ENCODE measurements at places on chromosomes 7 and 10. TPM values are rescaled to one million over a fixed set of nuclear protein-coding genes. Genes with fewer than 3 reads are reported as not detected.

Gene LRIT1
- not detected for total RNA-seq

Gene EEPD1
- 0.37 TPM for total RNA-seq

Gene OPN4
- total RNA-seq: not detected

Gene NAT16
- total RNA-seq: not detected

Gene CRYGN
- not detected for total RNA-seq

Gene CDK6
- total RNA-seq: 89.8 TPM

Gene GIMAP8
- not detected for total RNA-seq

Gene FGL2
- not detected for total RNA-seq

Gene PLEKHS1
- not detected for total RNA-seq

Gene GPR15LG
- total RNA-seq: not detected

Gene LRRC4
- not detected for total RNA-seq

Gene TWIST1
- 16.1 TPM for total RNA-seq

Gene MNX1
- total RNA-seq: 0.47 TPM

Gene HOXA7
- 0.44 TPM for total RNA-seq

Gene NRG3
- not detected for total RNA-seq

Gene CASD1
- 15.9 TPM for total RNA-seq

Gene TUBB8
- not detected for total RNA-seq

Gene CPA1
- not detected for total RNA-seq

Gene PLAC9
- 1.0 TPM for total RNA-seq

Gene CDNF
- total RNA-seq: 2.9 TPM

Gene ADRA2A
- total RNA-seq: not detected

Gene OR9A2
- total RNA-seq: not detected

Gene HHEX
- total RNA-seq: 0.19 TPM

Gene EVX1
- not detected for total RNA-seq

Gene PDE6C
- not detected for total RNA-seq

Data from MCF 10A (cell line).